ENCODE measurements at places on chromosomes 7 and 10.

- DNase-seq, result no peak
Observed at GRCh38 chr7:158032561-158033115, 555.0 kb downstream of the PTPRN2 start.

GRCh38 chr10:29392376-29393021 lies 103.6 kb downstream of the LYZL1 start:
- no peak for DNase-seq

DNA sequence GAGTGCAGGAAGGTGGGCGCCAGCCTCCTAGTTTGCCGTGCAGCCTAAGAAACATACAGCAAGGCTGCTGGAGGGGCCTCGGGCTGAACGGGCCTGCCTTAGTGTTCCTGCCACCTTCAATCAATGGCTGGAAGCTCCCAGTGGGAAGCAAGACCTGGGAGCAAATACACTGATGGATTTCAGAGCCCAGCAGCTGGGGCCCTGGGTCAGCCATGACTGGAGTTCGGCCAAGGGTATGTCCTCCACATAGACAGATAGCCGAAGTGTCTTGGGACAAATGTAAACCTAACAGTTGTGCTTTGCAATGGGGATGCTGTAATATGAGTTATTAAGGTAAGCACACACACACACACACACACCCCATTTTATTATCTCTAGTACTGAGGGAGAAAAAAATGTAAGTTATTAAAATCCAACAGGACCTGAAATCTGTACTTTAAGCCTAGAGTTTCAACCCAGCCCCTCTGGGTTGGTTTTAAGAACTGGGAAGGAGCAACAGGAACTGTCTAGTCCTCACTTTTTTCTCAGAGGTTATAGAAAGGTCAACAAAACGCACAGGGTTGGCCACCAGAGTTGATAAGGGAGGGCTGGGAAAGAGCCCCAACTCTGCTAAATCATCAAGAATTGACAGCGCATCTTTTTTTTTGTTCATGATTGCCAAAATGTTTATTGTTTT lies 50.0 kb upstream of the CELF2 start:
- no peak for DNase-seq

DNA sequence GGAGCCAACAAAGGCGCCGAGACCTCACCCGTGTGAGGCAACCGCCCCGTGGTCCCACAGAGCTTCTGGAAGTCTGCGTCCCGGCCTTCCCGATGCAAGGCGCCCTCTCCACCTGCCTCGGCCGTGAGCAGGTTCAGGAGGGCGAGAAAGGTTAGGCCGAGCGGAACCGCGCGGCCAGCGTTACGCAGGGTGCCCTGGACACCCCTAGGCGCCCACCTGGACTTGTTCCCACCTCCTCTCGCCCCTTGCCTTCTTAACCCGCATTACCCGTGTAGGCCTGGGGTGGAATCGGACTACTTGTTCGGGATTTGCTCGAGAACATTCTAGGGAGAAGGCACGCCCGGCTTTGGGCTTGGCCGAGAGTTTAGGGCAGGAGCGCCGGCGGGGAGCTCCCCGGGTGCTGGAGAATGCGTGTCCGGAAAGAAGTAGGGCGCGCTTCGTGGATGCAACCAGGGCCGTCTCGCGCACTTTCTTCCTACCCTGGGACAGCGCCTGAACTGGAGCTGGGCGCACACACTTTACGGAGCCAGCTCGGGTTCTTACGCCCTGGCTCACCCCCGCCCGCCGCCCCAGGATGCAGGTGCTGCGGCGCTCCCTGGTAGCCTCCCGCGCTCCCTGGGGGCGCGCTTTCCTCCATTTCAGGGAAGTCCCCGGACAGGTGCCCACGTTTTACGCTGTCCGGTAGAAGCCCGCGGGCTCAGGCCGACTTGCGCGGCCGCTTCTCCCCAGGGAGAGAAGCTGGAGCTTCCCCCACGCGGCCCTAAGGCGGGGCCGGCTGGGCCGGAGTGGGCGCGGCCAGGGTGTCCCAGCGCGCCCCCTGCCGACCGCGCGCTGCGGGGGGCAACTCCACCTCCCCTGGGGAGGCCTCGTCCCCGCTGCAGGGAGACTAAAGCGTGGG lies 74.5 kb downstream of the INSIG1 start:
- DNase-seq, result no peak

DNA sequence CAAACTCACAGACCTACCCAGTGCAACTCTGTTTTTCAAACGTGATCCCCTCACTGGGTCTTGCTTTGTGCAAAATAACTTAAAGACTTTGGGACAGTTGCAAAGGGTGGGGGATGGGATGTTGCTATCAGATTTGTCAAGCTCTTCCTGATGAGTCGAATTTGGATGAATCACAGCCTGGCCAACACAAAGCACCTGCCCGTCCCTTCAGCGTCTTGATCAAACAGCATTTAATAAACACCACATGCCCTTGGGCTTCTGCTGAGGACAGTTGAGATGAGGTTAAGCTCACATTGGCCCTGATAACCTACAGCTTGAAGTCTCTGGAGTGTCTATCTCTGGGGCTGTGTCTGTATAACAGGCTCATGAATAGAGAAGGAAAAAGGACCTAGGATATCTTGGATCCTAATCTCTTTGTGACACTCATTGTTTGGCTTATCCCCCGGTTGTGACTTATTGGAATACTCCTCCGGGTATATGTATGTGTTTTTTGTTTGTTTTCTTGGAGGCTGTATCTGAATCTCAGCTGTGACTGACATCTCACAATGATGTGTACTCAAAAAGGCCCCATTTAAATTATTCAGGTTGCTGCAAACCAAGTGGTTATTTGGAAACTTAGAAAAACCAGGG lies 132.6 kb upstream of the NAMPT start:
- no peak for DNase-seq

- DNase-seq, result no peak
Observed at GRCh38 chr7:74476626-74477025, 22.9 kb downstream of the GTF2IRD1 start.

DNA sequence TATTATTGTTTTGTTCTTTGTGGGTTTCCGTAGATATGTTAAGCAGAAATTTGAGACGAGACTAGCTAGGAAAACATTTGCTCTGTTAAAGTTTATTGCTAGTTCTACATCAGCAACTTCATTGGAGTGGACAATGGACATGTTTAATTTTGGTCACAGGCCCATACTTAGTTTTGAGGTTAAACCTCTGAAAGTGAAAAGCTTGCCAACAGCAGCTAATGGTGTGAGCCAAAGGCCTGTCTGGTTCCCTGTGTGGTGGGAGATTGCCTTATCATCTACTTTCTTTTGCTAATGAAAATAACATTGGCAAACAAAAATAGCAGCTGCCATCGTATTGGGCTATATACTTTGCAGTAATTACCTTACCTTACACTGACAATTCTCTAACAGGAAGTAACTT lies 388.4 kb upstream of the FZD8 start:
- DNase-seq, result no peak

- no peak for DNase-seq
Observed at GRCh38 chr10:6537770-6538169, 42.3 kb downstream of the PRKCQ start.
